ENCODE measurements at places on chromosomes 5 and 9. TPM values are rescaled to one million over a fixed set of nuclear protein-coding genes. Genes with fewer than 3 reads are reported as not detected.

Gene GPR151
- total RNA-seq, result not detected

Gene ERGIC1
- 65.6 TPM for total RNA-seq

Gene AIF1L
- total RNA-seq, result 24.1 TPM

Gene ZNF346
- 28.8 TPM for total RNA-seq

Gene IL33
- 0.25 TPM for total RNA-seq

Gene CA9
- total RNA-seq, result 0.40 TPM

DNA sequence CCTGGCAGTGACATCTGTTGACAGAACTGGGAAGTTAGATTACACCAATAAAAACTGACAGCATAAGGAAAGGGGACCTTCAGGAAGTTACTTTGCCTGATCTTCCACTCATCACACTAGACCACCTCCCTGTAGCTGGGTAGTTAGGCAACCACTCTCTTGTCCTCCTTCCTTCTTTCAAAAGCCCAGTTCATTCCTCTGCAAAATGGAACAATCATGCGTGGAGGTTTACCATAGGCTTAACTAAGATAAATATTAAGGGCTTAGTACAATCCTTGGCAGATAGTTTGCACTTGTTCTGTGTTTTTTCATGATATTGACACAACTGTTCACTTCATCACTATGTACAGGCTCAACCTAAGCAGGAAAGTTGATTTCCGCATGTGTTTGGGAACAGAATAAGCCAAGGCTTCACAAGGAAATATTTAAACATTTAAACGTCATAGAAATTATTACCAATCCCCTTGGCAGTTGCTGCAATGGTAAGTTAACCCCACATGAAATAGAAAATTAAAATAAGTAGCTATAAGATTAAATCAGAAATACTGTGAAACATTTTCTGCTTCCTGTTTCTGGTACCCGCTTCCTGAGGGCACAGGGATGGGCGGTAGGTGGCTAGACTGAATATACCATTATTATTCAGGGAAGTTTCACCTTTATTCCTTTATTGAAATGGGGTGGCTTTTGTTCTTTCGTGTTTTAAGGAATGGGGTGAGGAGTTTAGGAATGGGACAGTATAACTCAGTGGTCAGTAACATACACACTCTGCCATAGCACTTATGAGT, 9.9 kb upstream of the PTGER4 start:
- no peak for DNase-seq

GRCh38 chr5:29214839-29215238, 1978.6 kb upstream of the CDH6 start:
- no peak for DNase-seq

- no peak for DNase-seq
These were observed 37.4 kb downstream of the TTLL11 start for GRCh38 chr9:122055701-122056100.

GRCh38 chr5:96844481-96844990, 31.8 kb upstream of the ERAP2 start:
- peak; percentile 45 for DNase-seq

GRCh38 chr5:29769474-29769873, 1424.0 kb upstream of the CDH6 start:
- no peak for DNase-seq

DNA sequence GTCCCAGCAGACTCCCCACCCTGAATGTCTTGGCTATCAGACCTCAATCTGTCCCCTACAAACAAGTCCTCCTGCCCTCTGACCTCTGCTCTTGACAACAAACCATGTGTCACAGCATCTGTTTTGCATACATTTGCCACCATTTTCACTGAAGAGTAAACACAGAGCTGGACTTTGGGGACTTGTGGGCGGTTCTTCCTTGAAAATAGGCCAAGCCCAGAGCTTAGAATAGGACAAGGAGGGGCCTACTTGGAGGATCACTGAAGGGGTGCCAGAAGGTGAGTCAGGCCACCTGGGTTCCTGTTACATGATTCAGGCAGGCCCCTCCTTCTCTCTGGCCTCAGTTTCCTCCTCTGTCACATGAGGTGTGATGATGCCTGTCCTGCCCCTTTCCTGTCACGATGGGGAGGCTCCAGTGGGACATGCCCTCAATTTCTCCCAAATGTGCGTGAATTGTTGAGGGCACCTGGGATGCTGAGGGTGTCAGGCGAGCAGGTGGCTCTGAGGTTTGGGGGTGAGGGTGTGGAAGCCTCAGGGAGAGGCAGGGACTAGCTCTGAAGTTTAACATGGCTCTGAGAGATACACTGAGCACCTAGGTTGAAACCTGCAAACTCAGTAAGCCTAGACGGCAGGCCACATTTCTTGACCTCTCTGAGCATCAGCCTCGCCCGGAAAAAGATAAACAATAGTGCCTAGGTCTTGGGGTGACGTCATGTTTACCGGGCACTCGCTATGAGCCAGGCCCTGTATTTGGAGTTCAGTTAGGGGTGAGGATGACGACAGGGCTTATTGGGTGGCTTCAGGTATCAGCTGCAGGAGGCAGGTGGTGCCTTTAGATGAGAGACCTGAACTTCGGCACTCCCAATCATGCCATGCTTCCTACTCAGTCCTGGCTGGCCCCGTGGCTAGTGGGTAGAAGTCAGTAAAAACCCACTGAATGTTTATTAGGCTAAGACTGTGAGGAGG, 107.6 kb upstream of the PITX1 start:
- peak; percentile 85 for DNase-seq

- no peak for DNase-seq
These were observed 506.9 kb downstream of the LRRC70 start for GRCh38 chr5:63085561-63085960.

DNA sequence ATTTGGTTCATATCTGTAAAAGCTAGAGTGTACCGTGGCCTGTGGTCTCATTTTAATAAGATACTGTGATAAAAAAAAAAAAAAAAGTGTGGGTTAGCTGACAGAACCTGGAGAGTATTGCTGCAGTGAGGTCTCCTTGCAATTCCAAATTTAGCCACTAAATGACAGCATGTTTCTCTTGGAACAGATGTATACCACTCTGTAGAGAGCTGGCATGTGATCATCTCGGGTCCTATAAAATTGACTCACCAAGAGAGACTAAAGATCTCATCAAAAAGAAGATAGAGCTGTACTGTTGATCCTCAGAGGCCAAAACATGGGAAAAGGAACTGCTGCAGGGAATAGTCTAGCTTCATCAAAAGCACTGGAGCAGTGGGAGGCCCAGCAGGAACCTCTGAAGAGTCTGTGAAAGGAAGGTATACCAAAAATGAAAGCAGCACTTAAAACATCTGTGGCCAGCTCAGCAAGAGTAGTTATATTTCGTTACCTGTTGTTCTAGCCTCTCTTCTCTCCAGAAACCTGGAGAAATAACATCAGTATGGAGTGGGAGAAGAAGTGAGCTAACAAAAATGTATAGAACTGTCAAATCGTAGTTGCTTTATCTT, 826.8 kb downstream of the EFNA5 start:
- DNase-seq, result peak; percentile 8

- no peak for DNase-seq
These were observed 142.0 kb downstream of the RORB start for GRCh38 chr9:74639112-74639511.

GRCh38 chr5:169250887-169251286, 50.1 kb downstream of the SLIT3 start:
- no peak for DNase-seq

DNA sequence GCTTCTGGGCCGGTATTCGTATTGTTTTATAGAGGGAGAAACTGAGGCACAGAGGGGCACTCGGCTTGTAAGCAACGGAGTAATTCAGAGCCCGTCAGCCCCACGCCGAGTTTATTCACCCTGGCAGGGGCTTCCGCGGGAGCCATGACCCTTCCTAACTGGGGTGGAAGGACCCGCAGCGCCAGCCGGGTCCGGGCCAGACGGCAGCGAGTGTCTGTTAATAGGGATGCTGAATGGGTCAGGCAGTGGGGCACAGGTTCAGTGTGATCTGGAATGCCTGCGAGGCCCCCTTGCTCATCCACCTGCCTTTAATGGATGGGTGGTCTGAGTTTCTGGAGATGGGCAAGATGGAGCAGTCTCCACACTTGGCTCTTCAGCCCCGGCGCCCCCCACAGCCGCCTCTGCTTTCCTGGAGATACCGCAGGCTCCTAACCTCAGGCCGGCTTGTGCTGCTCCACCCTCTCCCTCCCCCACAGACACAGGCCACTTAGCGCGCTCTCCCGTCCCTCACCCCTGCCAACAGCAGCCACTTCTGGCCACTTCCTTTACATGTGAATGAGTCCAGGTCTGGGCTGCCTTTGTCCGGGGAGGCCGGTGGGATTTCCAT, 147.1 kb downstream of the ERCC6L2 start:
- no peak for DNase-seq

GRCh38 chr9:134419000-134419683, 92.9 kb downstream of the RXRA start:
- DNase-seq, result no peak

GRCh38 chr9:122360891-122361290, 9.9 kb upstream of the PTGS1 start:
- no peak for DNase-seq

- no peak for DNase-seq
These were observed 93.4 kb upstream of the ITGA2 start for GRCh38 chr5:52895572-52896413.

- DNase-seq, result no peak
These were observed 41.3 kb upstream of the CDK20 start for GRCh38 chr9:88015606-88016005.

GRCh38 chr5:120354126-120354525, 110.0 kb upstream of the PRR16 start:
- DNase-seq, result no peak

DNA sequence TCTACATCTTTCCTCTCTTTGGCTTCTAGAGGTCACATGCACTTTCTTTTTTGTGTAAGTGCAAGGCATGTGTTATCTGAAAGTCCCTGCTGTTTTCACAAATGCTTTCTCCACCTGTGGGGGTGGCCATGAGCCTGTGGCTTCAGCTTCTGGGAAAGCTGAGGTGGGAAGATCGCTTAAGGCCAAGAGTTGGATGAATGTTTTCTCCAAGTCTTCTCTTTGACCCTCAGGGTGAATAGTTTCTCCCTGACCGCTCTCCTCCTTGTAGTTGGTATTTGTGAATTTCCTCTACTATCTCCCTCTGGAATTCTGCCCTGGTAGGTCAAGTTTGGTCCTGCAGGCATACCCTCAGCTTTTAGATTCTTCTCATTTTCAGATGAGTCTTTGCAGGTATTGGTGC, 74.2 kb downstream of the UGCG start:
- DNase-seq, result no peak

GRCh38 chr9:88308831-88309560, 79.2 kb upstream of the SPIN1 start:
- DNase-seq, result no peak

DNA sequence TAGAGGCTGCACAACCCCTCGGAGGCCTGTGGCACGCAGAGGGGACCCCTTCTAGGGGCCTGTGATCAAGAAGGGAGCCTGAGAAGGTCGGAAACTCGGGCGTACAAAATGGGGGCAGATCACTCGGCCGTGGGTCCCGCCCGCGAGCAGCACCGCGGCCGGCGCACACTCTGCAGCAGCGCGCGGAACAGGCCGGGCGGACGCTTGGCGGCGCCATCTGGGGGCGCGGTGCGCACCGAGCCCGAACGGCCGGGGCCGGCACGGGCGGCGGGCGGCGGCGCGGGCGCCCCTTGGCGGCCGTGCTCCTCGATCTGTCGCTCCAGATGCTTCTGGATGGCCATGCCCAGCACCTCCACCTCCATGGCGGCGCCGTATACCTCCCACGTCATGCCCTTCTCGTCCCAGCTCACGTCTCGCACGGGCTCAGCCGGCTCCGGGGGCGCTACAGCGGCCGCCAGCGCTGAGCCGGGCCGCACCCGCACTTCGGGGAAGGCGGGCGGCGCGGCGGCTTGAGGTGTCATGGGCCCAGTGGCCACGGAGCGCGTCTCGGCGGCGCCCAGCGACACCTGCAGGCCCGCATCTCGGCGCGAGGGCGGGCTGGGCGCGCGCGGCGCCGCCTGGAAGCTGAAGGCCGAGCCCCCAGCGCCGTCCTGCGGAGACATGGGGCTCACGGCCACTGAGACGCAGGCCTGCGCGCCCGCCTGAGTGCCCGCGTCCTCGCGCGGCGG, 13.1 kb downstream of the GPRIN1 start:
- no peak for DNase-seq

DNA sequence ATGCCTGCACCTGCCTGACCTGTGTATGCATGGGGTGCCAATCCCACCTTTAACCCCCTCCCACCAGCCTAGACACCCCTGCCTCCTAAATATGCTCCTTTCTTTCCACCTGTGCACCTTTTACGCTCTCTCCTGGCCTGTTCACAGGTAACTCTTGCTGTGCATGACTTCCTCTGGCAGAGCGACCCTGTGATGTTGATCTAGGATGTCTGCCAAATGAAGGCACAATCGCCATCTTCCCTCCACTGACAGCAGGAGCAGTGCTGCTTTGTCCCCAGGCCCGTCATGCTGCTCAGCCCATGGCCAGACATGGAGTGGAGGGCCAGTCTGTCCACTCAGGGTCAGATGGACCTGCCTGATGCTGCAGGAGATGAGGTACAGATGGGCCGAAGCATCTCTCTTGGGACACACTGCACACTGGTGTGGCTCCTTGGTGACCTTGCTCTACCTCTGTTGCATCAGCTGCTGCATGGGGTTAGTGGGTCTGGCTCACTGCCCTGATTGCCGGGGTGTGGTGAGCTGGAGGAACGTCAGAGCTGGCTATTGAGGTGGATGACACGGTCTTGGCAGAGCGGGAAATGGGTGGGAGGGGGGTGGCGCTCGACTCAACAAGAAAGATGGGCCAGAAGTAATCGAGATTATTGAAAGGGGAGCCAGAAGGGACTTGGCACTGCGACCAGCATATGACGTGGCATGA, 101.7 kb upstream of the PITX1 start:
- peak; percentile 100 for DNase-seq

DNA sequence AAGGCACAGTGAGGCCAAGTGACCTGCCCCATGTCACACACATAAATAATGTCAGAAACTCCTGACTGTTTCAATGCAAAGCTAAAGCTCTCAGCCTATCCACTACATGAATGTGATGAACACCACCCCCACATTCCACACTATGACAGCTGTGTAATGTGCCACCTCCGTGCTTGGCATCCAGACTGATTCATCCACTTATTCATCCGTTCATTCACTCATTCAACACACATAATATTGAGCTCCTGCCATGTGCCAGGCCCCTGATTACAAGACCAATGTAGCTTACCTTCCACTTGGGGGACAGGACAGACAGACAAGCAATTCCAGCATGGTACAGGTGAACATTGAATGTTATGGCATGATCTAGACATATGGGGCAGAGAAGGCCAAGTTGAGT, 46.2 kb upstream of the FABP6 start:
- DNase-seq, result peak; percentile 54

DNA sequence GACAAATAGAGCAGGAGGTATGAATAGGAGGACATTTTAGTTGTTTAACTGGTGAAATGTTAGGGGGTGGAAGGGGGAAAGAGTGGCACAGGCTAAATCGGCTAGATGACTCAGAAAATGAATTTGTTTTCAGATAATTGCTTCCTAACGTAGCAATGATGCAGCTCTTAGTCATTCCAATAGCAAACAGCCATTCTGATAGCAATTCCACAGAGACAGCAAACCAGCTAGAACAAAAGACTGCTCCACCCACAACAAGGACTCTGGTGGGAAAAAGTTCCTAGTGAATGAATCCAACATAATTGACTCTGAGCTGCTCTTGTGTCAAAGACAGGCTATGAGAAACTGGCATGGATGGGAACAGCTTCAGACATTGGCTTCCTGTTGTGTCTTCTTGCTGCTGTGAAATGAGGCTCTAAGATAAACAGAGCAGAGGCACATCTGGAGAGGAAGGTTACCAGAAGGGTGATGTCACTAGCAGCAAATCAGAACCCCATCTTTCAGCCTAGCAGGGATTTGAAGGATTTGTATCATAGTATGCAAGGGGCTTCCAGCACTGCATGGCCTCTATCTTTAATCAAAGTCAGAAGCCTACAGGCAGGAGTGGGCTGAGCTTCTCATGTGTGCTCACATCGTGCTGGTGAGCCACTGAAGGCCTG, 28.1 kb upstream of the F2RL1 start:
- DNase-seq, result peak; percentile 80

GRCh38 chr9:35945341-35946018, 12.5 kb downstream of the OR2S2 start:
- DNase-seq, result peak; percentile 96

Data from MG63 (cell line).